ENCODE measurements at places on chromosomes 12 and 14. TPM values are rescaled to one million over a fixed set of nuclear protein-coding genes. Genes with fewer than 3 reads are reported as not detected.

GRCh38 chr12:10563966-10564365 lies 49.4 kb downstream of the MAGOHB start:
- no peak for DNase-seq

DNA sequence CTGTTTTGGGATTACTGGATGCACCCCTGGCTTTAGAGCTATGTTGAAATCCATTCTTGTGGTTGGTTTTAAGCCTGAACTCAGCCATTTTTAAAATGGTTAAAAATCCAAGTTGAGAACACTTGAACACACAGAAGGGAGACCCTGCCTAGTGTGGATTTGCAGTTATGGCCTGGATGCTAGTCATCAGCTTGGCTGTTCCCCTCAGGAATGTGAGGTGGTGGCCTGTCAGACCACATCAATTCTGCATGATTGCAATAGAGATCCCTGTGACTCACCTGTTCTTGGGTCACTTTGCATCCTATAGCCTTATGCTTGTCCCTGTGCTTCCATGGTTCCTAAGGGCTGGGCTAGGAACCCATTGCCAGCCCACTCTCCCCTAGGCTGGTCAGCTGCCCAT lies 454.1 kb downstream of the ATP23 start:
- no peak for DNase-seq

The PRB2 gene
- not detected for total RNA-seq

DNA sequence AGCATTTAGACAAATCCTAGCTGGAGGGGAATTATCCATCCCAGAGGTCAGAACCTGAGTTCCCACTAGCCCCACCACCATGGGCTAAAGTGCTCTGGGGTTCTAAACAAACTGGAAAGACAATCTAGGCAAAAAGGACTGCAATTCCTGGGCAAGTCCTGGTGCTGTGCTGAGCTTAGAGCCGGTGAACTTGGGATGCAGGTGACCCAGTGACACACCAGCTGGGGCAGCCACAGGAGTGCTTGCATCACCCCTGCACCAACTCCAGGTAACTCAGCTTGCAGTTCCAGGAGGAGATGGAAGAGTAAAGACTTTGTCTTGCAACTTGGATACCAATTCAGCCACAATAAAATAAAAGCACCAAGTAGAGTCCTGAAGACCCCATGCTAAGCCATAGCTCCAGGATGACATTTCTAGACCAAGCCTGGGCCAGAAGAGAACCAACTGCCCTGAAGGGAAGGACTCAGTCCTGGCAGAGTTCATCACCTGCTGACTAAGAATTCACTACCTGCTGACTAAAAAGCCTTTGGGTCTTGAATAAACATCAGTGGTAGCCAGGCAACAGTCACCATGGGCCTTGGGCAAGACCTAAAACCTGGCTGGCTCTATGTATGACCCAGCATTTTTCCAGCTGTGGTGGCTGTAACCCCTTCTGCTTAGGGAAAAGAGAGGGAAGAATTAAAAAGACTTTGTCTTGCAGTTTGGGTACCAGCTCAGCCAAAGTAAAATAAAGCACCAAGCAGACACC lies 223.4 kb upstream of the DIO2 start:
- no peak for DNase-seq

The SYNDIG1L gene
- not detected for total RNA-seq

DNA sequence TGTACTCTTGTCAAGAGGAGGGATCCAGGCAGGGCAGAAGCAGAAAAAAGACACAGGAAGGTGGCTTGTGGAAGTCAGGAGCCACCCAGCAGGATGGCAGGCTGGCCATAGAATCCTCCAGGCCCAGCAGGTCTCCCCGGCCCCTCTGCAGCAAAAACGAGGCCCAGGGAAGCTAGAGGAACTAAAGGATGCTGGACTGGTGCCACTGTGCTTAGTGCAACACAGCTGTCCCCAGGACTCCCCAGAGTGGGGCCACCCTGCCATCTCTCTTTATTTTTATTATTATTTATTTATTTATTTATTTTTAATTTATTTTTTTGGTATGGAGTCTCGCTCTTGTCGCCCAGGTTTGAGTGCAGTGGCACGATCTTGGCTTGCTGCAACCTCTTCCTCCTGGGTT lies 54.1 kb downstream of the PITPNM2 start:
- no peak for DNase-seq

GRCh38 chr12:40263616-40264409 lies 39.0 kb downstream of the LRRK2 start:
- DNase-seq: no peak

- no peak for DNase-seq
Observed at GRCh38 chr12:31288381-31288780, 37.6 kb downstream of the SINHCAF start.

The IGF1 gene
- 0.20 TPM for total RNA-seq

The CCND2 gene
- total RNA-seq: 987 TPM

- DNase-seq: no peak
Observed at GRCh38 chr14:104517426-104517825, 62.1 kb upstream of the C14orf180 start.

- DNase-seq: no peak
Observed at GRCh38 chr14:71482671-71483070, 449.6 kb upstream of the RGS6 start.

GRCh38 chr14:80942191-80942600 lies 658 bp upstream of the CEP128 start:
- peak; percentile 25 for DNase-seq

GRCh38 chr12:112121780-112122565 lies 3.4 kb upstream of the TRAFD1 start:
- DNase-seq: peak; percentile 65

GRCh38 chr12:23950210-23950774 lies 822 bp upstream of the SOX5 start:
- DNase-seq: peak; percentile 60

DNA sequence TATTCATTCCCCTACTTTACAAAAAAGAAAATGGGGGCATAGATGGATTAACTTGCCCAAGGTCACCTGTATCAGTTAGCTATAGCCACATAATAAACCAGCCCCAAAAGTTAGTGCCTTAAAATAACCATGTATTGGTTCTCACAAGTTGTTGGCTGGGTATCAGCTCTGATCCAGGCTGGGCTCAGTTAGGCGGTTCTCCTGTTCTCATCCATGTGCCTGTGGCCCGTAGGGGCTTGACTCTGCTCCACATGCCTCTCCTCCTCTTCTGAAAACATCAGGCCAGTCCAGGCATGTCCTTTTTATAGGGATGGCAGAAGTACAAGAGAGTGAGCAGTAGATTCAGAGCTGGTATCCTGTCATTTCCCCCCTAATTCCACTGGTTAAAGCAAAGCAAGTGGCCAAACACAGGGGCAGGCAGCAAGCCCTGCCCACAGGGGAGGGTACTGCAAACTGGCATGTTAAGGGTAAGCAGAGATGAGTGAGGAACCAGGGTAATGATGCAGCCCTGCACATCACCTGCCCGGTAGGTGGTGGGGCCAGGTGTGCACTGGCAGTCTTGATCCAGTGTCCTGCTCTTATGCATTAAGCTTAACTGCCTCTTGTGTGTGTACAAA lies 47.9 kb upstream of the TUNAR start:
- DNase-seq: no peak

GRCh38 chr12:93152617-93153016 lies 223.5 kb upstream of the EEA1 start:
- no peak for DNase-seq

DNA sequence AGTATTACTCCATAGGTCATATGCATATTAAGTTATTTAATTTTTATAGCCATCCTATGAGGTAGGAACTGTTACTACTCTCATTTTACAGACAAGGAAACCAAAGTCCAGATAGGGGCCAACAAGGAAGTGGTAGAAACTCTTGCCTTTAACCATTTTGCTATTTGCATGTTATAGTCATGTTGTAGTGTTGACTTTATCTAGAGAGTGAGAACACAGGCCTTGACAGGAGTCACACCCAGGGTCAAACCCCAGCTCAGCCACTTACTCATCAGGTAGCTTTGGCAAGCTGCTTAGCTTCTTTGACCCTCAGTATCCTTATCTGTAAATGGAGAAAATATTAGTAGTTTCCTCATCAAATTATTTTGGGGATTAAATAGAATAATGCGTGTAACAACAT lies 156.2 kb downstream of the CAND1 start:
- no peak for DNase-seq

The OR6C2 gene
- not detected for total RNA-seq

The C1RL gene
- total RNA-seq: 4.0 TPM
